GM19239 (cell line): ENCODE measurements at places on chromosomes 5 and 9.

DNA sequence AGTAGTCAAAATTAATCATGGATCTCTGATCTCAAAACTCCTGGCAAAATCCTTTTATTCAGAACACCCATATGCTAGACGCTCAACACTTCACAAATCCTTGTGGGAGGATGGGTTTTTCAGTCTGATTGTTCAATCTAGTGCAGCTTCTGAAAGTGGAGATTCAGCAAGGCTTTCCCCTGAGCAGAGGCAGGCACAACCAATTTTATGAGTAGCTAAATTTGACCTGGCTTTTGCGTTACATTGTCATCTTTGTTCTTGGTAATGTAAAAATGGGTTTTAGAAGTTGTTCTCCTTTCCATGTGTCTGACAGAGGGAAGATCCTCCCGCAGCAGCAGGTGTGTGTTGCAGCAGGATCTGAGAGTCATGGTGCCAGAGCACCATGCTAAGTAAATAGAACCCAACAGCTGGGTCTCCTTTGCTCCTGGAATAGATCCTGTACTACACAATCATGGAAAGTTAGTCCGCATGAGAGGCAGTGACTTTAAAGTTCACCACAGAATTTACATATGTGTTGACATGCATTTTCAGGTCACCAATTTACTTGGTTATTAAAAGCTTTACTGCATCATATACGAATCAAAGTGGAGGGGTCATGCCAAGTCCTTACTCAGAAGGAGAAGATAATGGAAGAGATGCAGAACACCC is 70.1 kb upstream of the MEF2C start:
- no peak for DNase-seq

DNA sequence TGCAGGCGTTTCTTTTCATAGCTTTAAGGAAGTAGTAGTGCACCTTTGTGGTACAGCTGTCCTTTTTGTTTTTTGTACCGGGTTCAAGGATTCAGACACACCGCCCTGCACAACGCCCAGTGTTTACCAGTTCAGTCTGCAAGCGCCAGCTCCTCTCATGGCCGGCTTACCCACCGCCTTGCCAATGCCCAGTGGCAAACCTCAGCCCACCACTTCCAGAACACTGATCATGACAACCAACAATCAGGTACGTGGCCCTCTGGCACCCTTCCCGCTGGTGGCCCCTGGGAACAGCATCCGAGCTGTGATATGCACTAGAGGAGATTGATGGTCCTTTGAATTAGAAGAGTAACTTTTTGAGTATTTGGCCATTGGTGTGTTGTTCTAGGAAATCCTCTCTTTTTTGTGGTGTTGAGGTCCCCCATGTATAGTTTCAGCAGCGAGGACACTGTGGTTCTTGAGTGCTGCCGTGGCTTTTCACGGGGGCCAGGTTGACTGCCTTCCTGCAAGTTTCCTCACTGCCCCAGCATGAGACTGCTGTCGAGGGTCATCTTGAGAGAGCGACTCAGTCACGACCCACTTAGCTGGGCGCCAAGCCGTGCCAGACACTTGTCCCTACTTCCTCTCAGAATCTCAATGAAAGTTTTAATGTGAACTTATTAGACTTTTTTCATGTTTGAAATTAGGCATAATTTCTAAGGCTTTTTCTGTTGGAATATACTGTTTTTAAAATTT is 37.9 kb downstream of the TENT4A start:
- no peak for DNase-seq

- DNase-seq = no peak
Observed at GRCh38 chr9:90999425-91000397, 198.1 kb downstream of the SYK start.

DNA sequence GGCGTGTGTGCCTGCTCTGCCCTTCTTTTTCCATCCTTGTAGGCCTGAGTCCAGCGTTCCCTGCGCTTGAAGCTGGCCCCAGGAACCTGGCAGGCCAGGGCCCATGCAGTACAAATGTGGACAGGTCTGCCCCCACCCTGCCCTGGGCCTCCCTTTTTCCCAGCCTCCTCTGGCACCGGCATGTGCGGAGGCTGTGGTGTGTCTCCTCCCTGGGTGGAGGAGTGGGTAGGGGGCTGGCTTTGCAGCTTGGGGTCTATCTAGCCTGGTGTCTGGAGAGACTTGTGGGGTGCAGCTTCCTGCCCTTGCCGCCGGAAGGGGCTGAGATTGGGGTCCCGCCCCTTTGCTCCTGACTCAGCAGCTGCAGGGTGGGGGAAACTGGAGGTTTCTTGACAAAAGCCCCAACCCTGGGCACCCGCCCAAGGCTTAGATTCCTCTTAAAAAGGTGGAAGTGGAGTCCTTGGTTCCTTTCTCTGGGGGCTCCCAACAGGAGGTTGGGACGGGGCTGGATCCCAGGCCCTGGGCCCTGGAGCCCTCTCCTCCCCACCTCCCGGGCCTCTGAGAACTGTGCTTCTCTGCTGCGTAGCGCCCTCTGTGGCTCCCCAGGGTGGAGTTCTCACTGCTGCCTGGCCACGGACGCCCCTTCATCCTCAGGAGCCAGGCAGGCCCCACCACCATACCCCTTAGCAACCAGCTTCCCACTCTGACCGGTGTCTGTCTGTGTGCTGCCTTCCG is 18.0 kb downstream of the RXRA start:
- no peak for DNase-seq

DNA sequence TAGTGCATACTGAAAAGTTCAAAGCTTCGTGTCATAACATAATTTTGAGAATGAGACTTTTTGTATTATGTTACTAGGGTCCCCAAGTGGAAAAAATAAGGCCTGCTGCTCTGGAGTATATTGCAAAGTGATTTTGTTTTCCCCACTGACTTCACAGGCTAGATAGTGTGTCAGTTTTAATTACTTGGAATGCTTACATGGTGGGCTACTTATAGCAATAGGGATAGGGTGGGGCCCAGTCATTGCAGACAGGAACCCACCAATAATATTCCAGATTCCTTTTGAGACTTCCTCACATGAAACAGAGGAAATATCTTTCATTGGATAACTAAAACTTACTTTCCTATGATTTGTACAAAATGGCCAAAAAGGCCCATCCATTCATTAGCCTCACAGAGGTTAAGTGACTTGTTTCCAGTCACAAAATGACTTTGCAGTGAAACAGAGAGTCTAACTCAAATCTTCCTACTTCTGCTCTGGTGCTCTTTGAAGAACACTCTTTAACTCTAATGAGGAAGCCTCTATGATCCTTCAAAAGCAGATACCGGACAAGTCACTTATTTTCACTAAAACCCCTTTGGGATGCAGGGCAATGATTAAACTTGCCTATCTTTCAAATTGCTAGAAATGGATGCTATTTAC is 16.2 kb upstream of the MEF2C start:
- no peak for DNase-seq

- DNase-seq = no peak
Observed at GRCh38 chr5:158080112-158080511, 221.2 kb upstream of the CLINT1 start.

GRCh38 chr5:115440782-115441451 is 103.7 kb downstream of the FEM1C start:
- no peak for DNase-seq

DNA sequence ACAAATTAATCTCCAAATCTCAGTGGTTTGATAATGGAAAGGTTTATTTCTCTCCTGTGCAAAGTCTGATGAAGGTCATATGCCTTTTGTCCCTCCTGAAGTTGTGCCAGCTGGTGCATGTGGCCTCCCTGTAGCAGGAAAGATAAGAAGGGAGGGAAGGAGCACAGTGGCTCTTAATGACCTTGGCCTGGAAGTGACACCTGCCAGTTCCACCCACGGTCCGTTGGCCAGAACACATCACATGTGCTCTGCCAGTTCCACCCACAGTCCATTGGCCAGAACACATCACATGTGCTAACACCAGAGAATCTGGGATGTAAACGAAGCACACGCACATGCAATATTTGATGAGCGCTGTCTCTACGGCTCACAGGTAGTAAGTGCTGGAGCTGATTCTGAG is 130.9 kb downstream of the DOCK2 start:
- no peak for DNase-seq

GRCh38 chr9:112866662-112867274 is 23.9 kb downstream of the SLC46A2 start:
- DNase-seq = no peak

DNA sequence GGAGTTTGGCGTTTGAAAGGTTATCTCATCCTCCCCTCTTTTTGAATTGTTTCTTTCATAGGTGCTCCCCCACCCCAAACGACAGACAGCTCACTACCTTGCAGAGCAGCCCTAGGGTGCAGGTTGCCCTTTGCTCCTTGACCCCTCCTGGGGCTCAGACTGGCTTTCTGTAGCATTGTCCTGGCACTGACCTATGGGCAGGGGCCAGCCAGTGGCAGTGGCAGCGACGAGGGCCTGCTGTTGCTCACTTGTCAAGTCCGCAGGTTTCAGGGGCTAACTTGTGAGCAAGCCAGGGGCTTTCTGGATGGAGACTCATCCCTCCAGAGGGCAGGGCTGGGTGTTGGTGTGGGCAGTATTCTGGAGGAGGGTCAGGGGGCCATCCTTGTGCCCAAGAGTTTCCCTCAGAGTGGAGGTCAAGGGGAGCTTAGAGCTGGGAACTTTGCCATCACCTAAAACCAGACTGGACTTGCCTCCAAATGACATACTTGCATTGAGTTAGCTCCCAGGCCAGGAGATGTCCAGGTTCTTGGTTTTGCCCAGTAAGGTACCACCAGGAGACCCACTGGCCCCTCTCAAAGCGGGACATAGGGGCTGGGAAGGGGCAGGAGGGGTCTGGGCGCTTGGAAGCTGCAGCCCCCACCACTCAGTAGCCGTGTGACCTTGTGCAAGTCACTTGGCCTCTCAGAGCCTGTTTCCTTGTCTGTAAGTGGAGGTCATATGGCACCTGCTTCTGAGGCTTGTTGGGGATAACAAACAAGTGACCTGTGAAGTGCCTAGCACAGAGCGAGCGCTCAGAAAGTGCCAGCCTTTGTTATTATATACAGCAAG is 53.5 kb upstream of the CDKN2AIPNL start:
- no peak for DNase-seq

DNA sequence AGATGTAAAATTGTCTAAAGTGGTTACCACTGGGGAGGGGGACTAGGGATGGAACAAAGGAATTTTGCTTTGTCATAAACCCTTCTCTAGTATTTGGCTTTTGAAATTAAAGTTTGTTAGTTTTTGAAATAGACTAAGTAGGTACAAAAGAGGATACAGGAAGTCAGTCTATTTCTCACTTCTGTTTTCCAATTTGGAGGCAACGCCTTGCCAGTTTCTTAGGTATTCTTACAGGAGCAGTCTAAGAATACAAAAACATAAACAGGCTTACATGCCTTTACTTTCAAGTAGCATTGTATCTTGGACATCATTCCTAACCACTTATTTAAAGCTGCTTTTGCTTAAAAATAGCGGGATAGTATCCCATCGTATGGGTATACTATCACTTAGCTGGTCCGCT is 34.4 kb downstream of the ALG2 start:
- DNase-seq = no peak

DNA sequence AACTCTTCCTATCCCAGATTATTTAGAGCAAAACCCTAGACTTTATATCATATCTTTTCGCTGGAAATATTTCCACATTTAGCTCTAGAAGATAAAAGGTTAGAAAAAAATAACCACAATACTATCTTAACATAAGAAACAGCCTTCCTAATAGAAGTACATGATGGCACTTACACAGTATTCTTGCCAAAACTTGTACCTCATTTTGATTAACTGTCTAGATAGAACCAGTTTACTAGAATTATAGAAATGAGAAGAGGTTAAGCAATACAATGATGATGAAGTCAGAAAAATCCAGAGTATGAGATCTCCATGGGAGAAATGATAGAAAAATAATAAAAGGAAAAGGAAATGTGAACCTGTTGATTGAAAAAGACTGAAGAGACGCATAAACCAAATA is 63.1 kb downstream of the SLC12A2 start:
- DNase-seq = no peak

- no peak for DNase-seq
Observed at GRCh38 chr9:36867672-36868471, 166.2 kb downstream of the PAX5 start.

DNA sequence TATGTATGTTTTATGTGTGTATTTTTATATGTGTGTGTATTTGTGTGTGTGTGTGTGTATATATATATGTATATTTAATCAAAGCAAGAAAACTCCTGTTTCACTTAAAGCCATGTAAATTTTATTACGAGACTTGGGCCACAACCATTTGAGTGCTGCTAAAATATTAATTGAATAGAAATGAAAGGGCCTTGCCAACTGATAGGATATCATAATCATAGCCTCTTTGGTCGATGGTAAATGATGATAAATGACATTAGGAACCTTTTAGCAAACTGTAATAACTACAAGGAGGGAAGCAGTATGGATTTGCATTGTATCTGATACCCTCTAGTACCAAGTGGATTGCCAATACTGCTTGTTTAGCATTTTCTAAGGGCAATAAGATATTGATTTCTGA is 7.9 kb downstream of the TLE4 start:
- DNase-seq = no peak
